ENCODE measurements at places on chromosomes 4 and X. TPM values are rescaled to one million over a fixed set of nuclear protein-coding genes. Genes with fewer than 3 reads are reported as not detected.

EGF gene
- 29.9 TPM for polyA plus RNA-seq

DNA sequence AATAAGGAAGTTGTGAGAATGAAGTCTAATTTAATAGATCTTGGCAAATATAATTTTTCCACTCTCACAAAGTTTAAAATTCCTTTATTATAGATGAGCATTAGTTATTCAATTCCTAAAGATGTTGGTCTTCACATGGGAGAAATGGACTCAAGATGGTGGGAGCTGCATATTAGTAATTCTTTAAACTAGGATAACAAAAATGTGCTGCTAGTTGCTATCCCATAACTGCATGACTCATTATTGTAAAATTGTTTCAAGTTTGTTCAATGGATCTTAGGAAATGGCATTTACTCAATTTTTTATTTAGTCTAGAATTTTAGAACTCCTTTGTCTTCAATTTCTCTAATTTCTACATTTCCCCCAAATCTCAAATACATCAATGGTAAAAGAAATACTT lies 155.8 kb downstream of the ATP10D start:
- no peak for DNase-seq

CLTRN gene
- polyA plus RNA-seq: not detected

GRCh38 chr4:37885496-37885895 lies 5.4 kb upstream of the TBC1D1 start:
- no peak for DNase-seq

GRCh38 chr4:146051728-146052391 lies 113.2 kb upstream of the ZNF827 start:
- DNase-seq: no peak

NEIL3 gene
- 0.01 TPM for polyA plus RNA-seq

DNA sequence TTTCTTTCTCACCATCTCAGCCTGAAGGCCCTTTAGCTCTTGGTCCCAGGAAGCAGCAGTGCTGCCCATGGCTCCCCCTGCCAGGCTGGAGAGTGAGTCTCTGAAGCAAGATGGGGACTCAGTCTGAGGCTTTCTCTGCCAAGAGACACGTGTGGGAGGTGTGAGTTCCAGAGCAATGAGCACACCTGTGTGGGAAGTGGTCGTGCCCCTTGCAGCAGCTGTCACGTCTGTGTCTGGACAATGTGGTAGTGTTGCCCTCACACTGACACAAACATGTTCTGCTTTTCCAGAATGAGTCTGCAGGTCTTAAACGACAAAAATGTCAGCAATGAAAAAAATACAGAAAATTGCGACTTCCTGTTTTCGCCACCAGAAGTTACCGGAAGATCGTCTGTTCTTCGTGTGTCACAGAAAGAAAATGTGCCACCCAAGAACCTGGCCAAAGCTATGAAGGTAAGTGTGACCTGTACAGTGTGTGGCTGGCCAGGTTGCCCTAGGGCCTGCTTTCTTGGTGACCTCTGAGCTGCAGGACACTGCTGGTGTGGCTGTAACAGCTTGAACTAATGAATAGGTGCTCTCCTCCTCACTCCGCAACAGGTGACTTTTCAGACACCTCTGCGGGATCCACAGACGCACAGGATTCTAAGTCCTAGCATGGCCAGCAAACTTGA lies 1.9 kb downstream of the TACC3 start:
- DNase-seq: no peak

- peak; percentile 41 for DNase-seq
These were observed 85.5 kb downstream of the BCOR start for GRCh38 chrX:40012039-40012867.

DNA sequence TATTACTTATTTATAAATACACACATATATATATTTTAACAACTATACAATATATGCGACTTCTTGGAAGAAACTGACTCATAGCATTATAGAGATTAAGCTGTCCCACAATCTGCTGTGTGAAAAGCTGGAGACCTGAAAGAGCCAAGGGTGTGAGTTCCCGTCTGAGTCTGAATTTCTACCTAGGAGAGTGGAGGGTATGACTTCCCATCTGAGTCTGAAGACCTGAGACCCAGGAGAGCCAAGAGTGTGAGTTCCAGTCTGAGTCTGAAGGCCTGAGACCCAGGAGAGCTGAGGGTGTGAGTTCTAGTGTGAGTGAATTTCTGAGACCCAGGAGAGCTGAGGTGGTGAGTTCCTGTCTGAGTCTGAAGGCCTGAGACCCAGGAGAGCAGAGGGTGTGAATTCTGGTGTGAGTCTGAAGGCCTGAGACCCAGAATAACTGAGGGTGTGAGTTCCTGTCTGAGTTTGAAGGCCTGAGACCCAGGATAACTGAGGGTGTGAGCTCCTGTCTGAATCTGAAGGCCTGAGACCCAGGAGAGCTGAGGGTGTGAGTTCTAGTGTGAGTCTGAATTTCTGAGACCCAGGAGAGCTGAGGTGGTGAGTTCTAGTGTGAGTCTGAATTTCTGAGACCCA lies 8.9 kb upstream of the P2RY8 start:
- no peak for DNase-seq

DNA sequence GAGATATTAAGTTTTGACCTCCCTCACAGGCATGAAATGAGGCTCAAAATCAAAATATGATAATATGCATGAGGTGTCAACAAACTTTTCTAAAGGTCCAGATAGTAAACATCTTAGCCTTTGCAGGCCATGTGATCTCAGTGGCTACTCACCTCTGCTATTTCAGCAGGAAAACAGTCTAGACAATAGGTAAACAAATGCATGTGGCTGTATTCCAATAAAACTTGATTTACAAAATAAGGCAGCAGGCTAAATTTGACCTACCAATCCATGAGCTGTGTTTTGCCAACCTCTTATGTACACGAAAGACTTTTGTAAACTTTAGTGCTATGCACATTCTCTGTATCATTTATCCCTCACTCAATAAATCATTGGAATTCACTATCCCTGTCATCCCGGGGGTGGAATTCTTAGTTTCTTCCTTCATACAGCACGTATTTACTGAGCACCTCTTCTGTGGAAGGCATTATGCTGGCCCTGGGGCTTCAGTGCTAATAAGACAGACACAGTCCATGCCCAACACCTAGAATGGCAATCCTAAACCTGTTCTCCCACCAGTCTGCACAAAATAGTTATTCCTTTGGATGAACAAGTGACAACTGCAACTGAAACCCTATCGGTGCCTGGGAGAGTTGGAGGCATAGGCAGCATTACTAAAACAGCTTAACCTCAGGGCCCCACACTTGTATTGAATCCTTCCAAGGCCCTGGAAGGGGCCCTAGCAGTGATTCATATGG lies 19.9 kb downstream of the MAGEB17 start:
- DNase-seq: no peak

SHOX gene
- not detected for polyA plus RNA-seq

XKRX gene
- 0.05 TPM for polyA plus RNA-seq

DNA sequence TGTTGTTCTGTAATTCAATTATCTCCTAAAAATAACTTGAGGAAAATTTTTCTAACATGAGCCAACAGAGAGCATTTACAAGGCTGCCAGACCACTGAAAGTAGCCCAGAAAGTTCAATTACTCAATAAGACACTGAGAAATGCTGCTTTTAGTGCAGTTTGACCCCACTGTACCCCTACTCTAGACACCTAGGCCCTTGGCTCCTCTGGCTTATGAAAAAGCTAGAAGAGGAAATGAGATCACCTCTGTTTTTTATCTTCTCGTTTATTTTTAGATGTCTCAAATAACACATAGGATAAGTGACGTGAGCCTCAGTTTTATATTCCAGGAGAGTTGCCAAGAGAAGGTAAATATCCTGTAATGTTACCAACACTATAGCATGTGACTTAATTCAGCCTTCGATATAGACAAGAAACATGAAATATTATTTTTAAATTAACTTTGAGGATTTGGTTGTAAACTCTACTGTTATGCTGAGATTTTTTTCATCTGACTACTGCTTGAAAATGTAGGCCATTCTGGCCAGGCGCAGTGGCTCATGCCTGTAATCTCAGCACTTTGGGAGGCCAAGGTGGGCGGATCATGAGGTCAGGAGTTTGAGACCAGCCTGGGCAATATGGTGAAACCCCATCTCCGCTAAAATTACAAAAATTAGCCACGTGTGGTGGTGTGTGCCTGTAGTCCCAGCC lies 24.4 kb downstream of the TNIP3 start:
- DNase-seq: no peak

MAGEC3 gene
- not detected for polyA plus RNA-seq

CTAG1B gene
- not detected for polyA plus RNA-seq

- DNase-seq: no peak
These were observed 59.9 kb downstream of the ELOVL6 start for GRCh38 chr4:110138551-110138950.

ABHD18 gene
- 8.3 TPM for polyA plus RNA-seq

GRIA2 gene
- polyA plus RNA-seq: not detected

GYPA gene
- not detected for polyA plus RNA-seq

DNA sequence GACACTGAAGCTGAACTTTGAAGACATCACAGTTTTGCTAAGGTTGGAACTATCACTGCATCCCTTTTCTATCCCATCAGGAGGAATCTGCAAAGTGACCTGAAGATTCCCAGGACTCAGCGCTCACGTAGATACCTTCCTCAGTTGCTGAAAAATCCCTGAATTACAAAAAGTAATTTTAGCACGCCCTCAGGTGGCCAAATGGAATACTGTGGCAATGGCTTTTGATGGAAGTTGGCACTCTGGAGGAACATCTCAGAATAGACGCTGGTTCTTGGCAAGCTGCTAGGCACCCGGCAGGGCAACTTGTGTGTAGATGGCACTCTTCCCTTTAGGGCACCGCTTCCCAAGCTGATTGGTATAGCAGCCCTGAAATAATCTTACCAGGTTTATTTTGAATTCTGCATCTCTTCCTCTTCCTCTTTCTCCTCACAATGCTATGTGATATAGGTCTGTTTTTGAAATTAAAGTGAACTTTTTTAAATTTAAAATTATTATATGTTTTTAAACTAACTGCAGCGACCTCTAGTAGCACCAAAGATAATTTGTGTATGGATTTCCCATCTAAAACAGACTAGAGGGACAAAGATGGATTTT lies 16.3 kb upstream of the ESX1 start:
- DNase-seq: no peak

ALAS2 gene
- not detected for polyA plus RNA-seq

NDST3 gene
- not detected for polyA plus RNA-seq

DNA sequence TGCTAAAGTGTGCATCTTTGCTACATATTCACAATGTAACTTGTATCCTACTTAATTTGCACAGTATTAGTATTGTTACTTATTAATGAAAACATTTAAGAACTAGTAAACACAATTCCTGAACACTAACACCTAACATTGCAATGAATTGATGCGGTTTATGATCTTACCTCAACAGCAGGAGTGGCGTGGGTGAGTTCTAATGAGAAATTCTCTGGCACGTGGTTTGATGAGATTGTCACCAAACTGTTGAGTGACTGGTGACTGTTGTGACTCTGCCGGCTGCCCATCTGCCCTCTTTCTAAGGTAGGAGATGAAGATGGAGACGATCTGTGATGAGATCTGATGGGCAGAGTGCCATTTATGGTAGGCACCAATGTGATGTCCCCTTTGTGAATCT lies 2.9 kb downstream of the PCDH18 start:
- no peak for DNase-seq

DNA sequence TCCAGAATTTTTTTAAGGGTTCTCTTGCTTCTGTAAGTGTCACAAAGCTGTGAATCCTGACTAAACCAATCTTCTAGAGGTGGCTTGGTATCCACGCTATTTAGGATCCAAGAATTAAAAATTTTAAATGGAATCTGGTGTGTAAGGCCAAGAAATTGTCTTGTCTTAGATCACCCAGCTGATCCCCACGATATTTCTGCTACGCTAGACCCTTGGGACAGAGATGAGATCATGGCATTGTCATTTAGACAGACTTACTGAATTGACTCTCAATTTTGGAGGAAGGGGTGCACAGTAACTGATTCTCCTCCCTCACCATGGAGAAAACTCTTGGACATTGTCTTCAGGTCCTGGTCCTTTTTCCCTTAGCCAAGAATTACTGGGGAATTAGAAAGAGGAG lies 5.7 kb downstream of the GPRIN3 start:
- no peak for DNase-seq

ATP10D gene
- polyA plus RNA-seq: 1.1 TPM

SLC9A7 gene
- 6.5 TPM for polyA plus RNA-seq

DNA sequence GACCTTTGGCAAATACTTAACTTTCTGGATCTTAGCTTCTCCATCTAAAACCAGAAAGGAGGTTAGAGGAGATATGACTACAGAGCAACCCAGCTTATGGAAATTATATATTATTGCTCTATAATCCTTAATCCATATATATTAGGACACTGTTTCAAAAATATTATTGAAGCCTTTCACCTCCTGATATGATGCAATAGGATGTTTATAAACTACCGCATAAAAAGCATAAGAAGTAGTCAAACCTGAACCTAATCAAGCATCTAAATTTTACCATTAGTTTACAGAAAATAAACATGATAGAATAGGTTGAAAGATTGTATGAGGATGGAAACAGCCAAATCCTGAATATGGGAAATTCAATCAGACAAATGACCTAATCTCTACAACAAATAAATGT lies 5.6 kb upstream of the FAM200B start:
- no peak for DNase-seq

DNA sequence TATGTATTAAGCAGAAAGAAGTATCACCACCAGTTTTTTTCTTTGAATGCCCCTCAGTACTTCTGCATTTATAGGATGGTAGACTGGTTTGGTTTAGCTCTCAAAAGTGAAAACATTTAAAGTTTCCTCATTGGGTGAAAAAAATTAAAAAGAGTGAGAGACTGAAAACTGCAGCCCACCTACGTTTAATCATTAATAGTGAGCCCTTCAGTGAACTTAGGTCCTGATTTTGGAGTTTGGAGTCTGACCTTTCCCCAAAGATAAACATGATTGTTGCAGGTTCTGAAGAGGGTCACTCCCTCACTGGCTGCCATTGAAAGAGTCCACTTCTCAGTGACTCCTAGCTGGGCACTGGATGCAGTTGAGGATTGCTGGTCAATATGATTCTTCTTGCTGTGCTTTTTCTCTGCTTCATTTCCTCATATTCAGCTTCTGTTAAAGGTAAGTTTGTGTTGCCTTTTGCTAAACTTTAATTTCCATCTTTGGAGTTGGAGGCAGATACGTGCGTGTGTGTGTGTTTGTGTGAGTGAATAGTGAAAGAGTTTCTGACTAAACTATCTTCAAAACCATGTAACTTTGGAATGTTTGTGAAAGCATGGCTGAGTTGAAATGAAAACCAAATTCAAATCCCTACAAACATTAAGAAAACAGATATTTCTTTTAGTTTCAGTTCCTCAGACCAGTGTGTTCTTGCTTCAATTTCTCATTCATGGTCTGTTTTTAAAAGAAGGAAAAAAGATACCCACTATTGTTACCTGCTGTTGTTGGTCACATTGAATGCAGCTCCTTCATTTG lies at the start of gene MTTP:
TSS of gene MTTP (plus strand) at position 295 of the 795 bp plus-strand sequence. CDS start at position 381, 86 bp downstream.
- no peak for DNase-seq

GRCh38 chrX:38103857-38104812 lies 97.8 kb downstream of the SYTL5 start:
- DNase-seq: no peak

DNA sequence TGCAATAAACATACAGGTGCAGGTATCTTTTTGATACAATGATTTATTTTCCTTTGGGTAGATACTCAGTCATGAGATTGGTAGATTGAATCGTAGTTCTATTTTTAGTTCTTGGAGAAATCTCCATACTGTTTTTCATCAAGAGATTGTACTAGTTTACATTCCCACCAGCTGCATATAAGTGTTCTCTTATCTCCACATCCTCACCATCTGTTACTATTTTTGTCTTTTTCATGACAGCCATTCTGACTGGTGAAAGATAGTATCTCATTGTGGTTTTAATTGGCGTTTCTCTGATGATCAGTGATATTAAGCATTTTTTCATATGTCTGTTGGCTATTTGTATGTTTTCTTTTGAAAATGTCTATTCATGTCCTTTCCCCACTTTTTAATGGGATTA lies 202.2 kb downstream of the RAPGEF2 start:
- DNase-seq: no peak

BEX3 gene
- polyA plus RNA-seq: 10.8 TPM

AWAT2 gene
- not detected for polyA plus RNA-seq

GRCh38 chr4:55184600-55185523 lies 59.5 kb upstream of the KDR start:
- DNase-seq: no peak

All from psoas muscle (tissue), 8 donors.